ENCODE measurements at places on chromosomes 4 and X.

GRCh38 chrX:77003956-77004355 is 443.2 kb upstream of the FGF16 start:
- no peak for DNase-seq

- no peak for DNase-seq
These were observed 1011.1 kb upstream of the HS3ST1 start for GRCh38 chr4:12439633-12440305.

- DNase-seq = no peak
These were observed 44.0 kb upstream of the SCD5 start for GRCh38 chr4:82842593-82842992.

DNA sequence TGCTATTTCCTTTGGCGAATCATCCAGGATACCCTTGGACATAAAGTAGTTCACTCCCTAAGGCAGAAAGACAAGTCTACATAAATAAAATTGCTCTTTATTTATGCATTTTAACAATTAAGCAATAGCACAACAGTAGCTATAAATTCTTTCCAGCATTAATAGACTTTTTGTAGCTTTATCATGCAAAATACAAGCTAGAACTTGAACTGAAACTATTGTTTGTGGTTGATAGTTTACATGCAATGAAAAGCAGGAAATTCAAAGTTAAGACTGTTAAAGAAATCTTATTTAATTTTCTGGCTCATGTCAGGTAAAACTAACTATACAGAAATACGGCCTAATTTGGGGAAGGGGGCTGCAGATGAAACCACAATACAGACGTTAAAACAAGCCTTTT is 42.3 kb downstream of the FBXO8 start:
- no peak for DNase-seq

GRCh38 chrX:39853417-39854030 is 244.2 kb downstream of the BCOR start:
- no peak for DNase-seq

- no peak for DNase-seq
These were observed 512 bp upstream of the ANTXR2 start for GRCh38 chr4:80073473-80074008.

GRCh38 chr4:111064342-111064993 is 441.6 kb upstream of the PITX2 start:
- no peak for DNase-seq

DNA sequence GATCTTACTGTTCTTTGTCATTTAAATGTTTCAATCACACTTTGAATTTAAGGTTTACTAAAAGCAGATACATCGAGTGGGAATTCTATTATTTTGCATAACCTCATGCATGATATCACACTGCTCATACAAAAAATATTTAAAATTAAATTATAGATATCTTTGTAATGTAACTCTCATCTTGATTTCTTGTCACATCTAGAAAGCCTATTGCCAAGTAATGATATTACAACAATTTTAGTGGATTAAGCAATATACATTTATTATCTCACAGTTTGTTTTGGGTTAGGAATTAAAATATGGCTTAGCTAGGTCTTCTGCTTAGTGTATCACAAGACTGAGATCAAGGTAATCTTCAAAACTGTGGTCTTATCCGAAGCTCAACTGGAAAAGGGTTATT is 865.0 kb downstream of the CCSER1 start:
- DNase-seq = no peak

DNA sequence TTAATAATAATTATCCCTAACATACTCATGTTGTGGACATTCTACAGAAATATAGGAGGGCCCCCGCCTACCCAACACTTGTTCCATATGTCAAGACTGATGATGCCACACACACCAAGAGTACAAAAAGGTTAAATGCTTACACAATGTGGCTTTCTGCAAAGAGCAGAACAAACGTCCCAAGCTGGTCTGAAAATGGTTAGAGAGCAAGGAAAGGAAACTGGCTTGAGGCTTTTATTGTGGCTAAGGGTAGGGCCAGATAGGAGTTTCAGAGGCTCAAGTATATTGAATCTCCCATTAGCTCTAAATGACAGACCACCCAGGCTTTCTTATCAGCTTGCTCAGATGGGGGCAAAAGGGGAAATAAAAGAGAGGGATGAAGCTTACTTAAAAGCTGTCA is 134.1 kb upstream of the C1QTNF7 start:
- DNase-seq = no peak

GRCh38 chr4:108175966-108176365 is 7.2 kb upstream of the LEF1 start:
- DNase-seq = no peak

All from renal cortex interstitium (tissue), 15 donors.